Small intestine (tissue), 16 donors: ENCODE measurements at places on chromosomes 6 and 20.

DNA sequence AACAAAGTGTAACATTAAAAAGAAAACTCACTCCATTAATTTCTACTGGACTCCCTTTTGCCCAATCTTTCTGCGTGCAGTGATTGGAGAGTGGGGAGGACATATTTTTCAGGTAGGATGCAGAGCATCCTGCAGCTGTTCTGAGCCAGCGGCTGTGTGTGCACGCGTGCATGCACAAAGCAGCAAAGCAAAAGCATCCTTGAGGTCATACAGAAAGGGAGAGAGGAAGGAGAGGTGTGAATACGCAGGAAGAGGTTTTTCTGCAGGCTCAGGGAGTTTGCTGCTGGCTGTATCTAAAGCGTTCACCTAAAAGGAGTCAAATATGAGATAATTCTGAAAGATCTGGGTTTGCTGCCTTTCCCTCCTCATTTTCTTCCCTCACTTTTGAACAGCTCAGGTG, 108.4 kb downstream of the HUS1B start:
- DNase-seq, result no peak

GRCh38 chr20:50431066-50431450, 79.1 kb upstream of the PTPN1 start:
- no peak for DNase-seq

DNA sequence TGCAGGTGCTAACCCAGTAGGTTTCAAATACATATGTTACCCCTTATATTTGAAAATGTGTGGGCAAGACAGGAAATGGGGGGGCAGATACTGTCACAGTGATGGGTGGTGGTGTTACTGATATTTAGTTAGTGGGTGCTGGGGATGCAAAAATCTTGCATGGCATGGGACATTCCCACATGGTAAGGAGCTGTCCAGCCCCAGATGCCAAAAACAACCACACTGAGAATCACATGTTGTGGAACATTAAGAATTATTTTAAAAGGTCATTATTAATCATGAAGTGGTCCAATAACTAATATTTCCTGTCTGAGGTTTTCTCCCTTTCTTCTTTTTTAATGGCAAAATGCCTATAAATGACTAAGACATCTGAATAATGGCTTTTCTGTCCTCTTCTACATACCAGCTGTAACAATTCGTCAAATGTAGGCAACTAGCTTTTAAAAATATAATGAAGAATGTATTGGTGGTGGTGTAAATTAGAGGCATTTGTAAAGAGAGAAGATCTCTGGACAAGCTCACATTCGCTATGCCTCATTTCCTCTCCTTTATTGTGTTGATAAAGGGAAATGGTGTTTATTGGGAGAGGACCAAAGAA, 57.3 kb upstream of the SLC35B3 start:
- DNase-seq, result no peak

GRCh38 chr6:34890533-34890925, 1.5 kb downstream of the ANKS1A start:
- DNase-seq, result no peak

DNA sequence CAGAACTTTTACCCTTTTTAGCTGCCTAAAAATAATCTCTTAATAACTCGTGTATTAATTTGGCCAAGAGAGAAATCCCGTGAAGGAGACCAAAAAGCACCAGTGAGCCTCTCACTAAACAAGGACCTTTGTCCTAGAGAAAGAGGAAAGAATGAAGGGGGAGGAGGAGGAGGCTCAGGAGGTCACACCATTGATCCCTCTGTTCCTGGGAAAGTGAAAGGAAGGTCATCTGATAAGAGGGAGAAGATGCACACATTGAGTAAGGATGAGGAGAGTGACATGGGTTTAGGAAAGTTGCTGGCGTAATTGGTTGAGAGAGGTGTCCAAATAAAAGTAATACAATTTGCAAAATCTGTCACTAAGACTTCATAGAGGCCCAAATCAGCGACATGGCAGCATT, 49.2 kb downstream of the HLA-DPB1 start:
- no peak for DNase-seq

- peak; percentile 2 for DNase-seq
These were observed 705.6 kb downstream of the UTRN start for GRCh38 chr6:144990784-144991183.

DNA sequence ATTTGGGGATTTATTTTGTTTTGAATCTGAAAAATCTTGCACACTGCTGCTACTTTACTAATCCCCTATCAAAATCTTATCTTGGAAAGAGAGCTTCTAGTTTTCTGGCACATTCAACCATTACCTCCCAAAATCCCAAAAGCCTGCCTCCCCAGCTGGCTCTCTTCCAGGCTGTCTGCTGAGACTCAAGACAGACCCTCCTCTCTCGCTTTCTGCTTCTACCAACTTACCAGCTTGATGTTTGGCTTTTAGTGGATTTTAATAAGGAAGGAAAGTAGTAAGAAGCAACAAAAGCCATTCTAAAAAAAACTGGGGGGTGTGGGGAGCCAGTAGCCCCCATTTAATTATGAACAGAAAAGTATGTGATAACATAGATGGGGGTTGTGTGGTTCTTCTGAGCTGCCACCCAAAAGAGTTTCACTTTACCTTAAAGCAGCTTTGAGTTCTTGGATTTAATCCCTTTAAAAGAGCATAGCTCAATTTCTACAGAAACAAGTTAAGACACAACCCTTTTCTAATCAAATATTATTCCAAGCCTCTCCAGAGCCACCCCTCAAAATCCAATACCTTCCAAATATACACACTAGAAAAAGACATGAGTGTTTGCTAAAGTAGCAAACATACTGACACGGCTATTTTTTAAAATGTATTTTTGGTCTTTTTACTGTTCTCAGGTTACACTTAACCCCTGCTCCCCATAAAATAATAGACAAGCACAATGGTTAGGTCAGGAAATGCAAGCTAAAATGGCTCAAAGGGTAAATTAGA, 71.7 kb downstream of the ATP9A start:
- DNase-seq, result no peak

DNA sequence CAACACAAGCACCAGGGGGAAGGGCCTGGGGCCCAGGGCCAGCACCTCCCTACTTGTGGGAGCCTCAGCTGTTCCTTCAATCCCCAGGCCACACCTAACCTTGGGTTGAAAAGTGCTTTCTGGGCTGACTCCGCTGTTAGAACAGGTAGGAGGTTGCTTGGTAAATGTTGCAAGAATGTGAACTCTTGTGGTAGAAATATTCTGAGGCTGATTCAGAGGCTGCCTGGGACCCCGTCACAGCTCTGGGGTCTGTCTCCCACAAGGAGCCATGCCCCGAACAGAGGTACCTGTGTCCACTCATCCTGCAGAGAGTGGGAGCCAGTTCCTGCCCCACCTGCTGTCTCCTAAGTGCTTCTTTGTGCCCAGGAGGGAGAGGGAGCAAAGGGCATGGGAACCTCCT, 14.4 kb upstream of the MAS1L start:
- DNase-seq, result no peak

GRCh38 chr6:170081556-170081955, 209.3 kb downstream of the DLL1 start:
- no peak for DNase-seq

DNA sequence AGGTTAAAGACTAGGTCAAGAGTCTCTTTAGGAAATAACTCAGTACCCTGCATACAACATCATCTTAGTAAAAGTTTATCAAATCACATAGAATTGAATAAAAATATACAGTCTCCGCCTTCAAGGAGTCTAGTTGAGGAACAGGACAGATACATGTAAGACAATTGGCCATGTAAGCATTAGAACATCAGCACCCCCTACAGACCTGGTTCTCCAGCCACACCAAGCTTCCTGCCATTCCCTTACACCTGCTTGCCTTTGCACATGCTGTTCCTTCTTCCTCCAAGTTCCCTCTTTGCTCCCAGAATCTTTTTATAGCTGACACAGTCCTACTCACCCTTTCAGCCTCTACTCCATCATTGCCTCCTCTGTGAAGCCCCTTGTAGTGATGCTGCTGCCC, 187.8 kb upstream of the LRFN2 start:
- no peak for DNase-seq

DNA sequence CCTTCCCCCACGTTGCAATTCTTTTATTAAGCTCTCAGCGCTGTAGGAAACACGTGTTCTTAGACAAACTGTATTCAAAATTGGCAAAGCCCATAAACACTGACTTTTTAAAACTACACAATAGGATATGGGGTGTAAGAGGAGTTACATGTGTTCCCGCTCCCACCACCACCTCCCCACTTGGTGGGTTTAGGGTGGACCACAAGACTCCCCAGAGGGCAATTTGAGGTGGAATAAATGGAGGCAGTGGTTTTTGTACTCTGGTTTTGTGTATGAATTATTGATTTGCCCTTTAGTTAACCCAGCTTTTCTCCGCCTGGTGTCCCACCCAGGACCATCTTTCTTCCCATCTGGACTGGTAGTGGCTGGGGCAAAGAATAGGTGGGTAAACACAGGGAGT, 3.7 kb downstream of the UQCC2 start:
- DNase-seq, result no peak

GRCh38 chr20:23419995-23420901, 1.0 kb downstream of the NAPB start:
- DNase-seq, result peak; percentile 75

- no peak for DNase-seq
These were observed 82.3 kb upstream of the SHLD1 start for GRCh38 chr20:5667705-5668528.

DNA sequence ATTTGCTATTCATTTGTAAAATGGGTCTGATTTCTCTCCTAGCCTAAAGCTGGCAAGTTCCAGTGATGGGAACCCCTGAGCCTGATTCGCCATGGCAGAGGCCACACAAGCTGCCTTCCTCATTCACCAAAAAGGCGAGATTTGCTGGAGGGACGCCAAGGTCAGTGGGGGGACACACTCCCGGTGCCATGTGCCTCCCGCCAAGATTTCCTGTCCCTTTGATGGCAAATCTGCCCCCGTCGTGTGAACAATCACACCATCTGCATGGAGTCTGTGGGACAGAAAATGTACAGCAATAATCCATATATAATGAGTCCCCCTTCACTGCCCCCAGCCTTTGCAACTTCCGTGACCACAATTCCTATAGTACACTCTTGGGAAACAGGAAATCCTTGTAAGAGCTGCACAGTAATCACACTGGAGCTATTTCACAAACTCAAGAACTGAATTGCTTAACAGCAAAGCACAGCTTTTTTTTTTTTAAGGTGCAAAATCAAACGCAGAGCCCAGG, 15.7 kb upstream of the IGF2R start:
- no peak for DNase-seq

DNA sequence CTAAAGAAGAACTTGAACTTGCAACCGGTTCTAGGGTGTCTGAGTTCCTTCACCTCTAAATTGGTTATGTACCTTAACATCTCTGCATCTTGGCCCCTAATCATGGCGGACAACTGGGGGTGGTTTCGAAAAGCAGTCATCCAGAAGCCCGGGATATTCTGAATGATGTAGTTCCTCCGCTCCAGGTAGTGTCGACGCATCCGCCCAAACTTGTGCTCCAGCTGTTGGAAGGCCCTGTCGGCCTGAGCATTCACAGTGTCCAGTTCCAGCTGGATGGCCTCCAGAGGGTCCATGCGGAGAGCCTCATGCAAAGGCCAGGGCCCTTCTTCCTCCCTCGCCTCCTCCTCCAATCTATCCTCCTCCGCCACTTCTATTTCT, 887 bp downstream of the TSPYL1 start:
- no peak for DNase-seq

- peak; percentile 77 for DNase-seq
These were observed 1.1 kb upstream of the RPS6KA2 start for GRCh38 chr6:166627875-166628801.

GRCh38 chr6:100979267-100979666, 98.1 kb upstream of the ASCC3 start:
- DNase-seq, result no peak

GRCh38 chr20:53072923-53073579, 100.9 kb downstream of the TSHZ2 start:
- DNase-seq, result no peak

DNA sequence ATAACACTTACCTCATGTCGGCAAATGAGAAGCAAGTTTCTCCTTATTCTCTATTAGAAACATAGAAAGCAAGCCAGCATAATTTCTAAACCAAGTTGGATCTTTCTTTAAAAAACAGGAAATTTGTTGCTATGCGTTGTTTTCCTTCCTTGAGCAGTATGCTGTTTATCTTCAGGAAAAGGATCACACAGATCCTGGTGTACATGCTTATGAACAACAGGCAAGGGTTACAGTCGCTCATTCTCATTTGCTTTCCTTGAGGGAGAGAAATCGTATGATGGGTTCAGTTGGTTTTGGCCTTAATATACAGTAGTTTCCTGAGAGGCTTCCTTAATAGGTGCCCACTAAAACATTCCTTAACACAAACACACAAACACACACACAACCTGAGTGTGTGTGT, 118.8 kb downstream of the FYN start:
- no peak for DNase-seq

- DNase-seq, result no peak
These were observed 7.7 kb upstream of the SEC63 start for GRCh38 chr6:107965746-107966145.

DNA sequence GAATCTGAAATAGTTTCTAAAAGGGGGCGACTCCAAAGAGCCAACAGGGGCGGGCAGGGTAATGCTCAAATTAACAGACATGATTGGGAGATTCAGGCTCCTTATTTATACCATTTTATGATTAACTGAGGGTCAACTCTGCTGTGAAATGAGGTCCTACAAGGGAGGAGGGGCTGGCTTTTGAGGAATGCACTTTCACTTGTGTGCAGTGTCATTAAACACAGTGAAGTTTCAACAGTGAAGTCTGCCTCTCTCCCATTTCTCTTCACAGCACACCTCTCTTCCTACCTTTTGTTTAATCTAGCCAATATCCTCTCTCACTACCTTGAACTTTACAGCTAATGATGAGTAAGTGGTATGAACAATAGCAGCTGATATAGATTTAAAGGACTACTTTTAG, 557.3 kb upstream of the CITED2 start:
- no peak for DNase-seq

- no peak for DNase-seq
These were observed 108.7 kb downstream of the SLC24A3 start for GRCh38 chr20:19321176-19321575.

DNA sequence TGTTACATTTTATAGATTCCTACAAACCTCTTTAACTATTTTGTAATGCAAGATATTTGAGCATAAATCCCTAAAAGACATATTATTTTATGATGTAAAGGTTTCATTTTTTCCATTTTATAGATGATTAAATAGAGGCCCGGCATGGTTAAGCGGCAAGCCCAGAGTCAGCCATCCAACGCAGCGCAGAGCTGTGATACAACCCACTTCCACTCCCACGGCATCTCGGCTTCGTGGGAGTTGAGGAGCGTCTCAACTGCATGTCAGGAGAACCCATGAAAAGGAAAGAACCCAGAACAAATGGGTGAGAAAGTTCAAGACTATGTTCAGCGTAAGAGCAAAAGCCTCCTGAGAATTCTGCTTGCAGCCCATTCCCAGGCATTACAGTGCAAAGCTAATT, 488.2 kb downstream of the PRKN start:
- DNase-seq, result no peak
